ENCODE measurements at places on chromosomes 11 and 22. TPM values are rescaled to one million over a fixed set of nuclear protein-coding genes. Genes with fewer than 3 reads are reported as not detected.

RASGRP2 gene
- total RNA-seq, result 26.9 TPM

NCAM1 gene
- 2.2 TPM for total RNA-seq

TMEM151A gene
- total RNA-seq, result 1.2 TPM

CASP1 gene
- not detected for total RNA-seq

NLRP14 gene
- not detected for total RNA-seq

- no peak for DNase-seq
These were observed 84.7 kb downstream of the MAML2 start for GRCh38 chr11:96257972-96258934.

- DNase-seq, result no peak
These were observed 55.3 kb downstream of the TRMU start for GRCh38 chr22:46390652-46391301.

- no peak for DNase-seq
These were observed 51.8 kb downstream of the C11orf96 start for GRCh38 chr11:43994196-43994595.

DNA sequence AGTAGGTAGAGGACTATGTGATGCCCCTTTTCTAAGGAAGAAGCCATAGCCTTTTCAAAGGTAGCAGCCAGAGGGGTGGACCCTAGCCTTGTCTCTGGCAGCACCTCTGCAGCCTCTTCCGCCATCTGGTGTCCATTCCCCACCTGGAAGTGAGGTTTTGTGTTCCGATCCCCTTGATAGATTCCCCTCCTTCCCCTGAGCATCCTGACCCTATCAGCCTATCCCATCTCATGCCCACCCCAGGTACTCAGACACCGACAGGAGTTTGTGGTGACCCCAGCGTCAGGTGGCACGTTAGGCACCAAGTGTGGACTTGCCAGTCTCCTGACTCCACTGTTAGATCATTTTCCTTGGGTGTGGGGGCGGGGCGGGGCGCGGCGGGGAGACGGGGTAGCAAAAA is 398 bp upstream of the FAM89B start:
- peak; percentile 82 for DNase-seq

DNA sequence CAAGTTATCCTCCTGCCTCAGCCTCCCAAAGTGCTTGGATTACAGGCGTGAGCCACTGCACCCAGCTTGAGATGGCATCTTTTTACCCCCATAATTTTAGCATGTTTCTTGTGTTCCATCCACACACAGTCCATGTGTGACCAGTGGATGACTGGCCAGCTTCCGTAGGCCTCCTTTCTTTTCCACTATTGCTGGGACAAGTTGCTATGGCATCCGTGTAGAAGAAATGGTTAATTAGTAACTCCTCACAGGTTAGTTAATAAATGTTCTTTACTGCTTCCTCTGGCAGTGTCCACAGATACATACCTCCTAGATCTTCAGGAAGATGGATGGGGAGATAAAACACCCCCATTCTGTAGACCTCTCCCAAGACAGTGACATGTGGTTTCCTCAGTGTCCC is 154.3 kb upstream of the RASSF10 start:
- DNase-seq, result no peak

- DNase-seq, result no peak
These were observed 165.4 kb downstream of the AASDHPPT start for GRCh38 chr11:106242718-106243415.

DNA sequence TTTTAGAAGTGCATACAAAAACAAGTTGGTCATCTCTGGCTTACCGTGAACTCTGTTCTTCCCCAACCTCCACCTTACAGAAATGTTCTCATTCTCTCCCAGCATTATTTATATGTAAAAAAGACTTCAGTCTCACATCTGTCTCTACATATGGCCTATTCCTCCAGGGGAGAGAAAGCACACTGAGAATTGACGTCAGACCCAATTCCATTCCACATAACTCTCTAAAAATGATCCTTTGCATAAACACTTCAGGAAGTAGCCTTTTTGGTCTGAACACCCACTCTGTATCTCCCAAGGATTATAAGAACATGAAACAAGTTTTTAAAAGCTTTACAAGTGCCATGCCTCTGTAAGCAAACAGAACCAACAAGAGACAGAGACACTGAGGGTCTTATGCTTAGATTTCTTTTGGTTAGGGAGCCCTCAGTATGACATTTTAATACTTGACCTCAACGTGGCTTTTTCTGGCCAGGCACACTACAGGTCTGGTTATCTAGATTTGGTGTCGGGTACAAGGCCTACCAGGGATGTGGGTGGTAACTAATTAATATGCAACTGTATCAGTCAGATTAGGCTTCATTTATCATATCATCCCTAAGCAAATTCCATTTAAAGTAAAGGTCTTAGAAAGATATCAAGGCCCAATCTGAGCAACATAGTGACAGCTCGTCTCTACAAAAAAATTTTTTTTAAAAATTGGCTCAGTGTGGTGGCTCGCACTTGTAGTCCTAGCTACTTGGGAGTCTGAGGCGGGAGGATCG is 48.5 kb upstream of the PPP2R1B start:
- DNase-seq, result no peak

GRCh38 chr11:47235163-47235562 is 13.5 kb downstream of the ACP2 start:
- no peak for DNase-seq
